ENCODE measurements at places on chromosomes 1 and 21. TPM values are rescaled to one million over a fixed set of nuclear protein-coding genes. Genes with fewer than 3 reads are reported as not detected.

DNA sequence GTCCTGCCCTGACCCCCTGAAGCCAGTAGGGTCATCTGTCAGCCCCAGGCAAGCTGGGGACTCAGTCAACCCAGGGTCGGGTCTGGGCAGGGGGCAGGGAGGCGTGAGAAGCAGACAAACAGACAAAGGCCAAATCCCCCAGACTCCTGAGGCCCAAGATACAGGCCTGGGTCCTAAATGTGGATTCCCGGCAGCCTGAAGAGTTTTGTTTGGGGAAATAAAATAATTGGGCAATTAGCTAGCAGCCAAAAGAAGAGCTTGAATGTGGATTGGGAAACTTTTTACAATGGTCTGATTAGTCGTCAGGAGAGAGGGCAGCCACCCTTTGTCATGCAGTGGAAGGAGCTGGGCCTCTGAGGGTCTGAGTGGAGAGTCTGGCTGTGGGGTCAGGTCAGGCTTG, 4.5 kb upstream of the LEFTY2 start:
- no peak for DNase-seq

DNA sequence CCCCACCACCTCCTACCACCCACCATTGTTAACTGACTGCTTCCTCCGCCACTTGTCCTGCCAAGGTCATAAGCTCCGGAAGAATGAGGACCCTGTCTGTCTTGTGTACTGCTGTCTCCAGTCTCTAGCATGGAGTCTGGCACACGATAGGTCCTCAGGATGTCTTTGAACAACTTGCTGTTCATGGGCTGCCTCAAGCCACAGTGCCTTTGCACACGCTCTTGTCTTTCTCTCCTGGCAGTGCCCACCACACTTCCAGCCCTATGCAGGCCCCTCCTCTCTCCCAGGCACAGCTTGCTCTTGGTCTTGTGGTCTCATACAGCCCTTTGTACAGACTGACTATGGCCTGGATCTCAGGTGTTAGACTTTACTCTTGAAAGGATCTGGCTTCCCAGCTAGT, 97.6 kb downstream of the ARHGEF10L start:
- DNase-seq: no peak

- DNase-seq: peak; percentile 87
Measured at GRCh38 chr21:43287795-43288755, 119.3 kb downstream of the CRYAA start.

GRCh38 chr1:167957710-167958109, 20.8 kb upstream of the MPC2 start:
- no peak for DNase-seq

DNA sequence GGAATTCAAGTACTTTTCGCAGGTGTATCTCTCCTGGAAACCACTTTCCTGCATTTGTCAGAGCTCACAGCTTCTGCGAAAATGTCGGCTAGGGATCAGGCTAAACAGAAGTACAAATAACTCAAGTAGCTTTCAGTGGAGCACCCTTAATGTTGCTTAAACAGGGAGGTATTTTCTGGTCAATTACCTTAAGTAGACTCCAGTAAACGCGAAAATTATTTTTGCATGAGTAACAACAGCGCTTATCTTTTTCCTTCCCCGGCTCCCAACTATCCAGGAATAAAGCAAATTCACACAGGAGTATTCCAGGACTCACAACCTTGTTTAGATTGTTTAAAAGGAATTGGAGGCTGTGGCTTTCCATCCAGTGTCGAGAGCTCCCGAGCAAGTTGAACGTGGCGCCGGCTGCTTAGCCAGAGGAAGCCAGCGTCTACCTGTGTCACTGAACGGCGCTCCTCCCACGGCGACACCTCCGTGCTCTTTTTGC, 7.3 kb upstream of the SIM2 start:
- DNase-seq: no peak

DNA sequence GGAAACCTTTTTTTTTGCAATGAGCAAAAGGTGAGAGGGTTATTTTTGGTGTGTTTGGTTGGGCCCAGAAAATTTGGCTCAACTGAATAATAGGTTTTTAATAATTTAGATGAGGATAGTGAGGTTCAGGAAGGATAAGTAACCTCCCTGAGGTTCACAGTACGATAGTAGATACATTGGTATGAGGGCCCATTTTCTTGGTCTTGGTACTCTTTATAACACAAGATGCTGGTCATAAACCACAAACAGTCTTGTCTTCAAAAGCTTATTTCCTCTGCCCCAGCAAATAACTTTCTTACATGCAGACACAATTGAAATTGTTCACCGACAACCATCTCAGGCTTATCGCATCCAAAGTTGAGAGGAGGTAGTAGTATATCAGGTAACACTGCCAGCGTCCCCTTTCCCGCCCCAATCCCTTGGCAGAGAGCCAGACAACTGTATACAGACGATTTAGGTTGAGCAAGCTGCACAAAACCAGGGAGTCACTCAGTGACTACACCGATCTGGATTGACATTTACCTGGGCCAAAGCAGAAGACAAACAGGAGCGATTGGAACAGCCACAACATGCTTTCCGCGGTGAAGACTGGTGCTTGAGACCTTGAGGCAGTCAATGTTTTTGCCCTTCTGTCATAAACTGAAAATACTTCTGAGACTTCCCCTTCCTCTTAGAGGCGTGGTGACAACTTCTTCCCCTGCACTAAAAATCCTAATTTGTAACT, at the start of gene SLAMF6:
Gene SLAMF6, minus strand, starts transcription at position 634 of the 724 bp plus-strand sequence. Its CDS starts 63 bp downstream, at position 571.
- peak; percentile 84 for DNase-seq

DNA sequence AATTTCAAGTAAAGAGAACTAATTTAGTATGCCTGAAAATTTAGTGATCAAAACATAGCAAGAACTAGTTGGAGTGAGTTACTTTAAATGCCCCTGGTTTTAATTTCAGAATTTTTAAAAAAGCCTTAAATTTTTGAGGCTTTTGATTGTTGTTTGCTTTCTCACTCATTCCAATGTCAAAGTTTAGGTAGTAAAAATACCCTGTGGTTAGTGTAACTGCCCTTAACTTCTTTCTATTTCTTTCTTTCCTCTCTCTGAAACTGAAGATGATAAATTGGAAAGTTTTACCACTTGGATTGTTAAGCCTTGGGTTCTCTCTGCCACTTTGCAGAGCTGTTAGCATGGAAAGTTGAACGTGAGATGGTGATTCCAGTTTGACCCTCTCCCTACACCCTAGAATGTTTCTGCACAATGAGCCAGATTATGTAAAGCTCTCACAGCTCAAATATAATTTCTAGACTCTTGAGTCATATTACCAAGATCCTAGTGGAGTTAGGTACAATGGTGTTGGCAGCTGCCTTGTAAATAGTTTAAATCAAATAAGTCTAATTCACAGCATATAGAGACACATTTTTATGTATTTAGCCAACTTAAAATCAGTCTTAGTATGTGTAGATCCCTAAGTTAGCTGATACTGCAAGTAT, 192.4 kb upstream of the SGIP1 start:
- DNase-seq: no peak

The RIMS3 gene
- total RNA-seq: 5.5 TPM

The ALG6 gene
- total RNA-seq: 101 TPM
